ENCODE measurements at places on chromosomes 7 and 10.
A peak's percentile ranks its signal among the peaks of the same experiment; 100 is the strongest.

DNA sequence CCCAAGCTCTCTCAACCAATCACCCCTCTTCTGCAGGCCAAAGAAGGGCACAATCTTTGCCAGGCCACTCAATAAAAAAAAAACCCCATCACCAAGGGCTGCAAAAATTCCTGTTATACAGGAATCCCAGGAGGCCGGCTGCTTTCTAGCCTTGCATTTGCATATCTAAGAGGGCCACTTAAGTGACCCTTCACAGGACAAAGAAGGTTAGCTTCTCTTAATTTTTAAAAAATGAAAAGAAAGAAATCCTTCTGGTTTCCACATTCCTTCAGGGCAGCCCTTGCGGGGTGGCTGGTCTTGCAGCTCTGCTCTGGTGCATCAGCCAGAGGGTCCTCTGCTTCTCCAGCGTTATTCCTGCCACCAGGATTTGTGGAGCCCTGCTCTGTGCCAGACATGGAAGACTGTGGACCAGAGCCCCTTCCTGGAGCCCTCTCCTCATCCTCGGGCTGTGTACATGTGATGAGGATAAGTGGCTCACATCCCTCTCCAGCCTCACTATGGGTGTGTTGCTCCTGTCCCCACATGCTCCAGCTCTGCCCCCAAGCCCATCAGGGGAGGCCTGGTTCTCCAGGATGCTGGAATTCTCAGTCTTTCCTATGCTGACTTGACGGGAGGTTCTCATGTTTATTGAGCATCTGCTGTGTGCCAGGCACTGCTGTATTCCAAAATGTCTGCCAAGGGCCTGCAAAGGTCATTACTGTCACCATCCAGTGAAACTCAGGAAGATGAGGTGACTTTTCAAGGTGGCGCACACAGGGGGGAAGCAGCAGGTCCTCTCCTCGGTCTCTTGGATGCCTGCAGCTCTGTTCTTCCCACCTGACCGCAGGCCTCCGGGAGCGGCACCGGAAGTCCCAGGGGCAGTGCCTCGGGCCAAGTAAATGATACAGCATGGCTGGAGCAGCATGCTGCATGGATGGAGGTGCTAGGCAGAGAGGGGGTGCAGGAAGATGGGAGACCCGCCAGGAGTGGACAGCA is 67.7 kb downstream of the ARHGAP22 start:
- no peak for DNase-seq

- DNase-seq: no peak
Observed at GRCh38 chr10:63346015-63346441, 119.7 kb downstream of the JMJD1C start.

- DNase-seq: no peak
Observed at GRCh38 chr7:67100956-67101361, 104.3 kb downstream of the TYW1 start.

- DNase-seq: no peak
Observed at GRCh38 chr10:132109341-132110110, 43.8 kb downstream of the JAKMIP3 start.

GRCh38 chr10:70832221-70832620 is 16.5 kb downstream of the SGPL1 start:
- no peak for DNase-seq

DNA sequence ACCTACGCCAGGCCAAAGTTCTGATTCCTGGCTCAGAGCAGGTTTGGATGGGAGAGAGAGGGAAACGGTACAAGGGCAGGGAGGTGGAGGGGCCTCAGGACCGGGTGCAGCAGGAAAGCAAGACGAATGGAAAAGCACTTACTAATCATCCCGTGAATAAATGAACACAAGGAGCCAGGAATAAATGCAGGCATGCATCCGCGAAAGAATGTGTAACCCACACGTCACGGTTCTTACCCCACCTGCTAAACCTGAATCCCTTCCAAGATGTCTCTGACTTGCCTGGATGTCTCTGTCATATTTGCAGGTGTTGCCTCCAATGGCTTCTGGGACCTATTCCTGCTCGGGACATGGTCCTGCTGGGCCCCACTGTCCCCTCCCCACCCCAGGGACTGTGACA is 335.2 kb upstream of the RNF32 start:
- no peak for DNase-seq

DNA sequence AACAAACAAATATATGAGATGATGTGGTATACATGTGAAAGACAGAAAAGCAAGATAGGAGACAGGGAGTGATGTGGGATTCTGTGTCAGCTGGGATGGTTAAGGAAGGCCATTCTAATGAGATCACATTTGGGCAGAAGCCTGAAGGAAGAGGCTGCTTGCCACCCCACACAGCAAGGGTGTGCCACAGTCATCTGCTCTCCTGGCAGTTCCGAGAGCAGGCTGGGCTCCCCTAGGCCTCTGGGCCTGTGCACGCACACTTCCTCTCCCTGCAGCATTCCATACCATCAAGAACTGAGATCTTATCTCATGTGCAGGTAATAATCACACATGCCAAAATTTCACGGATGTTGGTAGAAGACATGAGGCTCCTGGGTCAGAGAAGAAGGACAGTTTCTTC is 43.1 kb downstream of the SYPL1 start:
- no peak for DNase-seq

DNA sequence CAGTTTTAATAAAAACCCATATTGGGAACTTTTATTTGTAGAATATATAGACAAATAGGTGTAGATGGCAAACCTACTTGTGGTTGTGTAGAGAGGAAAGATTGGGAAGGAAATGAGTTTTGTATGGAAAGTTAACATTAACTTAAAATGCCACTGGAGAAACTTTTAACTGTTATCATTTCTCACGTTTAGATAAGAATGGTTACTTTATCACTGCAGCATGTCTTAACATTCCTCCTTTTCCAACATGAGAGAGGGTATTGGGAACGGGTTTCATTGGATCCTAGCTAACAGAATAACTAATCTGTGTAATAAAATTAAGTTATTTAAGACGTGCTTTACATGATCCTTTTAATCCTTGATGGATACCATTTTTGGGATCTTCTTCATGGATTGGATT is 1.8 kb downstream of the LUC7L2 start:
- DNase-seq: no peak

- DNase-seq: no peak
Observed at GRCh38 chr10:53422223-53422888, 649.8 kb upstream of the MBL2 start.

GRCh38 chr7:154503962-154504550 is 451.9 kb downstream of the DPP6 start:
- DNase-seq: peak; percentile 65

GRCh38 chr10:89684604-89685003 is 16.8 kb upstream of the KIF20B start:
- DNase-seq: no peak

- DNase-seq: no peak
Observed at GRCh38 chr7:71723859-71724258, 591.9 kb downstream of the GALNT17 start.

GRCh38 chr7:112168915-112169314 is 37.3 kb downstream of the DOCK4 start:
- no peak for DNase-seq

- no peak for DNase-seq
Observed at GRCh38 chr10:113425541-113425951, 127.3 kb upstream of the HABP2 start.

DNA sequence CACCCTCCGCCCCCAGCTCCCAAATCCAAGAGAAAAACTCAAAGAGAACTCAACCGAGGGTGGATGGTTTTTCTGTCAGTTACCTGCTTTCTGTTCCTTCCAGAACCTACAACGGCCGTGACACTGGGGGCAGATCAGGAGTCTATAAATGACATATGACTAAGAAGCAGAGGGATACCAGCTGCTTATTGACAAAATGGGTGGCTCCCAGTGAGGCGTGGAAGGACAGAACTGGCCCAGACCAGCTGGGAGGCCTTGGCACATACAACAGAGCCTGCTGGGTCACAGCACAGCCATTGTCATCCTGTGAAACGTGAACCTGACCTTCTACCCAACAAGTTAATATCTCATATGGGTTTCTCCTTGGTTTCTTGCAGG is 84.3 kb upstream of the ADRB1 start:
- DNase-seq: no peak

DNA sequence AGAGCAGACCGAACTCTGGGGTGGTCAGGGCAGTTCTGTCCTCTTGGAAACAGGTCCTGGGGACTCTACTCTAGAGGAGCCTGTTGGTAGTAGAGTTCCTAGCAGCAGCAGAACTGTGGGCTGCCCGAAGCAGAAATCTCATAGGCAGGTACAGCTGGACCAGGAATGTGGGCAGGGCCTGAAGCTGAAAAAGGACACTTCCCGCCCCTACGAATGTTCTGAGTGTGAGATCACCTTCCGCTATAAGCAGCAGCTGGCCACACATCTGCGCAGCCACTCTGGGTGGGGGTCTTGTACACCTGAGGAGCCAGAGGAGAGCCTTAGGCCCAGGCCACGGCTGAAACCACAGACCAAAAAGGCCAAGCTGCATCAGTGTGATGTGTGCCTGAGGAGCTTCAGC is 8.3 kb upstream of the ZNF783 start:
- no peak for DNase-seq

DNA sequence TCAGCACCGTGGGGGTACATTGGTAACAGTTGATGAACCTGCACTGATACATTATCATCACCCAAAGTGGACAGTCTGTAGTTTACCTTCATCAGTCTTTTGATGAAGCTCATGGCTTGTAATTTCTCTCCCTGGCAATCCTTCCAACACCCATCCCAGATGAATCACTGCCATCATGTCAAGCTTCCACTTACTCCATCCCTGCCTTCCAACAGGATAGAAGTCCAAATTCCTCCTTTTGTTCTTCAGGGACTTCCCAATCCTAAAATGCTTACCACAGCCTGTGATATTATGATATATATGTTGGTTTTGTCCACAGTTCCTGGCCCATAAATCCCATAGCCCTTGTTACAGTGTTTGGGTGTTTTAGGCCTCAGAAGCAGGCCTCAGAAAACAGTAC is 16.1 kb downstream of the SNX10 start:
- no peak for DNase-seq

- peak; percentile 39 for DNase-seq
Observed at GRCh38 chr10:78909221-78909620, 159.5 kb upstream of the ZMIZ1 start.

DNA sequence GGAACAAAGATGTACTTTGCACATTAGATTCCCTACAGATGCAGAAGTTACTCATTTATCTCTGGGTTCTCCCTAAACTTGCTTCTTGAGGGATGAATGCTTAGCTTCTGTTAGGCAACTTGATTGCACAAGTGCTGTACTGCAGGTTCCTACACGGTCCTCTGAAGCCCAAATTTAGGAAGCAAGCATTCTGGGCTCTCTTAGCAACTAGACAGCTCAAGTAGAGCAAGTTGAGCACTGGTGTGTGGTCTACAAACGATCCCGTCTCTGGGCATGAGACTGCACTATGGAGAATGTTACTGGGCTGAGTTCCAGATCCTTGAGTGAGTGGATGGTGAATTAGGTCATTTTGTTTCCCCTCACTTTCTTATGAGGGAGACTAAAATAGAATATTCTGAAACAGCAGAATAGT is 14.3 kb downstream of the SEMA3D start:
- DNase-seq: no peak

- DNase-seq: no peak
Observed at GRCh38 chr7:23696916-23697441, 13.0 kb upstream of the STK31 start.

- no peak for DNase-seq
Observed at GRCh38 chr10:86359111-86359510, 7.5 kb downstream of the GRID1 start.

GRCh38 chr7:116782177-116782711 is 80.1 kb upstream of the CAPZA2 start:
- DNase-seq: no peak

- peak; percentile 28 for DNase-seq
Observed at GRCh38 chr7:1994931-1995330, 237.8 kb downstream of the MAD1L1 start.

GRCh38 chr7:38310591-38311101 is 37.2 kb upstream of the TARP start:
- no peak for DNase-seq

GRCh38 chr10:105681051-105681450 is 1040.0 kb downstream of the SORCS3 start:
- DNase-seq: no peak

- no peak for DNase-seq
Observed at GRCh38 chr7:129009437-129009836, 45.5 kb downstream of the TNPO3 start.

DNA sequence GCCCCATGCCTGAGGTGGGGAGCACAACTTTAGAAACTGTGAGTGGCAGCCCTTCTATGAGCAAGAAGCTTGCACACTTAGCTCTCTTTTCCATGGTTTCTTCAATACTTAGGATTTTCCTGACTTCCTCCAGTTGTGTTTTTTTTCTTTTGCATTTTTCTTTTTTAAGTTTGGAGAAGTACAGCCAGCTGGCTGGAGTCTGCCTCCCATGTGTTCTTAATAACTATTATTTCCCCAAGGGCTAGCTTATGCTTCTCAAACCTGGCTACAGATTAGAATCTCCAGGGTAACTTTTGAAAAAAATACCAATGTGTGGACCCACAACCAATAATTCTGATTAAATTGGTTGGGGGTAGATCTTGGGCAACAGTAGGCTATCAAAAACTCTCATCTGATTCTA is 37.4 kb upstream of the MEOX2 start:
- DNase-seq: no peak

GRCh38 chr7:142557971-142558582 is 191.2 kb upstream of the PRSS1 start:
- DNase-seq: no peak

GRCh38 chr7:140635345-140635744 is 5.3 kb downstream of the DENND2A start:
- no peak for DNase-seq

DNA sequence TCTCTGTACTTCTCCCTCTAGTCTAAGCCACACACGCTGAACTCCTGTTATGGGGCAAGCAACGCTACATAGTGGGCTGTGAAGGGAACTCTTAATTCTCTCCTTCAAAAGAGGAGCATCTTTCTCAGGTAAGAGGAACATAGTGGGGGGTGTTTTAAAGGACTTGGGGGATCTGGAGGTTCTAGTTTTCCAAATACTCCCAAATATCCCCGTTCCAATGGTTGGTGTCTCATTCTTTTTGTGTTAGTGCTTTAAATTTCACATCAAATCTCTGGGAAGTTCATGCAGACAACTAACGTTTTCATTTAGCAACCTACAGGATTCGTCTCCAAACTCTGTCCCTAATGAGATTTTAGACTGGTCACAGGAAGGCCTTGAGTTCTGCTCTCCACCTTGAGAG is 12.4 kb upstream of the WDR86 start:
- DNase-seq: no peak

- peak; percentile 79 for DNase-seq
Observed at GRCh38 chr7:26375726-26376174, 84.1 kb downstream of the SNX10 start.

- no peak for DNase-seq
Observed at GRCh38 chr10:129710510-129710847, 243.4 kb downstream of the MGMT start.

DNA sequence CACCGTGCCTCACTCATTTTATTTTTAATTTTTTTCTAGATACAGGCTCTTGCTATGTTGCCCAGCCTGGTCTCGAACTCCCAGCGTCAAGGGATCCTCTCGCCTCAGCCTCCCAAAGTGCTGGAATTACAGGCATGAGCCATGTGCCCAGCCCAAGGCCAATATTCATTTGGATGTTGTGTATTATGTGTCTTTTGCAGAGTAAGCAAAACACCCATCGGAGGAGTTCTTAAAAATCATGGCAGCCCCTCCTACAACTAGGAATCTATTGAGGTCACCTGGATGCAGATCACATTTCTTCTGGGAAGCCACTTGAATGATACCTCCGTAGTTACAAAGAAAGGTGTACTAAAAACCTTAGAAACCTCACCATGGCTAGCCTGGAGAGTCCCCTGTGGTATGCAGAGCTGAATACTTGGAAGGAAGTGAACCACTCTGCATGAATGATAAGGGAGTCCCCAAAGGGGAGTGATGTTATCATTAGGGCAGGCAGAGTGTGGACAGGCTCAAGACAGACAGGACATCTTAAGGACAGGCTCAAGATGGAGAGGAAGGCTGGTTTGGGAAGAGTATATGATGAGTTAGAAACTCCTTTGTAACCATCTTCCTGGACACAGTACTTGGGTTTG is 185.7 kb downstream of the TAX1BP1 start:
- DNase-seq: no peak

All from NCI-H1092 (cell line).